ENCODE measurements at places on chromosomes 5 and 9.

DNA sequence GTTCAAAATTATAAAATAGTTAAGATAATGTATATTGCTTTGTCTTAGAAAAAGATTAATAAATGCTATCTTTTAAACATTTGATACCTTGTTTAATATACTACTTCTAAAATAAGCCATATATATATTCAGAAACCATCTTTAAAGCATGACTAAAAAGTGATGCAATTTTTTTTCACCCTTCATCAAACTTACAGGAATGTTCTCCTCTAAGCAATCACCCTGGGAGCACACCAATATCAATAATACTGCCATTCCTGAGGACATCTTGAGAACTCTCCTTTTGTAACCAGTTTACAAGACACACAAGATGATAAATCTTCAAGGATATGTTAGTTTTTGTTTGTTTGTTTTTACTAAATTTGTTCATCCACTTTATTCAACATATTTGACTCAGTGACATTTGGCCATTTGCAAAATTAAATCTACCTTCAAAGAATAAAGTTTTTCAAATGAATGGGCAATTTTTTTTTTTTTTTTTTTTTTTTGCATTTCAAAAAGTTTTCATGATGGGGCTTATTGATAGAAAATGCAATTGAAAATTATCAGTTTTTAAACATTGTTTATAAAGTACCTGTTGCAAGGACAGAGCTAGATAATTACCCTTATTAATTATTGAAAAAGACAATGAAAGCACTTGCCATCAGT, 17.2 kb downstream of the FOXD1 start:
- DNase-seq, result no peak

GRCh38 chr5:103587185-103587748, 24.7 kb upstream of the NUDT12 start:
- peak; percentile 53 for DNase-seq

- DNase-seq, result no peak
These were observed 24.8 kb downstream of the HSPB3 start for GRCh38 chr5:54480296-54480695.

DNA sequence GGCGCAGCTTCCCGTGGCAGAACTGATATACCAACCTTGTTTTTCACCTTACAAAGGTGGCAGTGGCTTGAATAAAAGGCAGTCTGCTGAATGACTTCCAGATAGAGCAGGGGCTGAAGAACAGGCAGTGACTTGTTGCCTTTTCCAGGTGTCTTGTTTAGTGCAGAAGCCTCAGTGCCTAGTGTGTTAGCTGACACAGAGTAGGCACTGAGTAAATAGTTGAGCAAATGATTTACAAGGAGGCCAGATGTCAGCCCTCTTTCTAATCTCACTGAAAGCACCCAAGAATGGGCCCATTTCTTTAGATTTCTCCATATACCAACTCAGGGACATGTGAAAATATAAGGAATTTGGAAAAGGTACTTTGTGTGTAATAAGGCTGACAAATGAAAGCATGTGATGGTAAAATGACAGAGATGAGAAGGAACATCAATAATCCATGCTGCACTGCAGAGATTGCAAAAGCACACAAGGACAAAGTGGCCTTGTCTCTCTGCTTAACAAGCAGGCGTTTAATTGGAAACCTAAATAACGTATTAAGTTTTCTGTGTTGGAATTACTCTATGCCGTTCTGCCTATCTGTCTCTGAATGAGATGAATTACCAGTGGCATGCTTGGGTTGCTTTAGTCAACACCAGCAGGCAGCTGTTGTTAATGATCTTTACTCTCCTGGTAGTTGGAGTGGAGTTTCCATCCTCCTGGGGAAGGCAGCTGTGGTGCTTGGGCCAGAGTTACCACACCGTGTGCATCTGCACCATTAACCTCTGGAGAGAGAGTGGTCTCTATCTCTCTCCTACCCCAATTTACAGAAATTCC, 360.1 kb upstream of the C9orf72 start:
- no peak for DNase-seq

DNA sequence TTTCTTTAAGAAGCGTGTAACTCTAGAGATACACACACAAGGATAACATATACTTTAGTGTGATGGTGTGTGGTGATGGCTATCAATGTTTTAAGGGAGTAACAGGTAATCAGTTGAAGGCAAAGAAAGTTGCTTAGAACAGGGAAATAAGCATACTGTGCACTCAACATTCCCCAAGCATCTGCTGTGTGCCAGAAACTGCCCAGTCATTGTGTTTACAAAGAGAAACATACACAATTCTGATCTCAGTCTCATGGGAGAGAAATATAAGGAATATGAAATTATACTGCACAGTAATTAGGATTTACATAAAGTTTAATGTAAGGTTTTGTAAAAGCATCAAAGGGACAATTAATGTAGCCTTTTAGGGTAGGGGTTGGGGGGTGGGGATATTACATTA, 224.1 kb upstream of the TYRP1 start:
- DNase-seq, result peak; percentile 1

GRCh38 chr9:120413121-120414048, 166.6 kb downstream of the CDK5RAP2 start:
- DNase-seq, result no peak

GRCh38 chr5:90985341-90985740, 397.8 kb downstream of the ARRDC3 start:
- DNase-seq, result no peak

DNA sequence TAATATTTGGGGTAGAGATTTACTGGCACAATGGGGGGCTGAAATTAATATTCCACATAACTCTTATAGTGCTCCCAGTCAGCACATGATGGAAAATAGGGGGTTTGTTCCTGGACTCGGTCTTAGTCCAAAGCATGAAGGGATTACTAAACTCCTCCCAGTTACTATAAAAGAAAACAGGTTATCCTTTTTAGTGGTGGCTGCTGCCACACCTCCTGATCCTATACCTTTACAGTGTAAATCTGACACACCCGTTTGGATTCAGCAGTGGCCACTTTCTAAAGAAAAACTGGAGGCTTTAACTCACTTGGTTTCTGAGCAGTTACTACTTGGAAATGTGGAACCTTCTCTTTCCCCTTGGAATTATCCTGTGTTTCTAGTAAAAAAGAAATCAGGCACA, 572.9 kb upstream of the PTGER4 start:
- DNase-seq, result no peak

DNA sequence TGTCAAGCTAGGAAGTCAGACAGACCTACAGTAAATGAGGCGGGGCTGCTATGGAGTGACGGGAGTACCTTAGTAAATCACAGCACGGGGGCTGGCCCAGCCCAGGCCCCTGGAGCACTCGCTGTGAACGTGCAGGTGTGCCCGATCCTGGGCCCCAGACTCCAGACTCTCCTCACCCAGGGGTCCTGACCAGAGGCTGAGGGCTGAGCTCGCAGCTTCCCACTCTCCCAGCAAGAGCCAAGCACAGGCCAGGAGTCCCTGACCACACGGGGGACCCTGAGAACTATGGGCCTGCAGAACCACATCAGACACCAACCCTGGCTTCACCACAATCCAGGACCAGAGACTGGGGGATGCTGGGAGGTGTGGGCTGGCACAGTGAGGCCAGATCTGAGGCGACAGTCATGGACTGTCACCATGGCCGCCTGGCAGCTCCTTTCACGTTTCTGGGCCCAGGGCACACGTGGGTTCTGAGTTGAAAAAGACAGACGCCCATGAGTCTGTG, 73.4 kb downstream of the ADAMTS2 start:
- no peak for DNase-seq

GRCh38 chr5:137935190-137935589, 45.9 kb downstream of the PKD2L2 start:
- DNase-seq, result no peak

DNA sequence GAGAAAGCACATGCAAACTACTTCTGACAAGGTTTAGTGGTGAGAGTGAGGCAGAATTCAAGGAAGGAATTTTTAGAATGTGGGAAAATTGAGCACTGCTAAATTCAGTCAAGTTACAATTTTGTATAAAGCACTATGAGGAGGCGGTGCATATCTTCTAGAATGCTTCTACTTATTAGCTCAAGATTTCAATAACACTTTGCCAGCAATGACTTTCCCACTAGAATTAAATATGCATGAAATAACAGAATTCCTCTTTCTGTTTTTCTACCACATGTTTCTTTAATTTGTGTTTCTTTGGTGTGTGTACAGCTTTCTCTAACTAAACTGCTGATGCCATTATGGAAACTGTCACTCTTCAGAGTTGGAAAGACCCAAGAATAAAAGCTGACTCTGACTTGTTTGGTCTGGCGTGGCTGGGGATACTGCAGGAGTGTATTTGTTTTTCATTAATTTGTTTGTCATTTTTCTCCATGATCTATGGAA, 163.5 kb downstream of the ARSB start:
- no peak for DNase-seq

DNA sequence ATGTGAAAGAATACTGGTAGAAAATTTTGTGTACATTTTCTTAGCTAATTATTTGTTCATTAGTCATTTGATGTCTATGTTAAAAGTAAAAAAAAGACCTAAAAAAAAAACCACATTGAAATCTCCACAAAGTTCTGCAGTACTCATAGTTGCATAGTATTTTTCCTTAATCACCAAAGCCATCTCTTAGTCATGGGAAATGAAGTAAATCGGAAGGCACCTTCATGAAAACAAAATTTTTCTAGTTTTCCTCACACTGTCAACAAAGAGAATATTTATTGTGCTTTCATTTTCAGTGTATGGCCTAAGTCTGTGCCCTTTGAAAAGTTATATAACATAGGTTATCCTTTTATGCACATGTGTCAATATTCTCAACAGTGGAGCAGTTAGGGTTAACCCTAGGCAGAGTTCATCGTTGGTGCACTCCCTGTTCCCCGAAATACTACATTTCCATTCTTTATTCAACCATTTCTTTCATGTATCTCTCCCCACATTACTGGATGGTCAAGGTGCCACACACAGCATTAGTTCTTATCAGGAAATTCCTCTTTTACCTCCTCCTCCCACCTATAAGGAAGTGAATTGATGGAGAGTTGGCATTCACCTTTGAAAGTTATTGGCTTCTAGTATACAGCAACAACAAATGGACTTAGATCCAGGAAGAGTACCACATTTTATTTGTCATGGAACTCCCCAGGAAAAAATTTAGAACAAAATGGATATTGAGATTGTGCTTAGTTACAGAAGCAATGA, 93.1 kb downstream of the NUDT12 start:
- DNase-seq, result peak; percentile 49

DNA sequence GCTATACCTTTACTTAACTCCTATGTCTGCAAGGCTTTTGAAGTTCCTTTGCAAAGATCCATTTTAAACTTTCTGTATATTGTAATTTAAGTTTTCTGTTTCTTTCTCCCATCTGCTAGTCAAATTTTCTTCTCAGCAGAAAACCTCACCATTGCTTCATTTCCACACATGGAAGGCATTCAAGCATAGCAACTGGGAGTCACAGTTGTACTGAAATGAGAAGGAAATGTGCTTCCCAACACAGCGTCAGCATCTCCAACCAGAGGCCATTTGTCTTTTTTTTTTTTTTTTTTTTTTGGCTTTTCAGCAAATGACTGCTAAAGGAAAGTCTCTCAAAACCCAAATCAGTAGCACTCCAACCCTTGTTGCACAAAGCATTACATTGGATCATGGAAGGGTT, 92.5 kb downstream of the RAB3C start:
- DNase-seq, result no peak

GRCh38 chr5:129141696-129142095, 47.1 kb downstream of the ISOC1 start:
- no peak for DNase-seq

DNA sequence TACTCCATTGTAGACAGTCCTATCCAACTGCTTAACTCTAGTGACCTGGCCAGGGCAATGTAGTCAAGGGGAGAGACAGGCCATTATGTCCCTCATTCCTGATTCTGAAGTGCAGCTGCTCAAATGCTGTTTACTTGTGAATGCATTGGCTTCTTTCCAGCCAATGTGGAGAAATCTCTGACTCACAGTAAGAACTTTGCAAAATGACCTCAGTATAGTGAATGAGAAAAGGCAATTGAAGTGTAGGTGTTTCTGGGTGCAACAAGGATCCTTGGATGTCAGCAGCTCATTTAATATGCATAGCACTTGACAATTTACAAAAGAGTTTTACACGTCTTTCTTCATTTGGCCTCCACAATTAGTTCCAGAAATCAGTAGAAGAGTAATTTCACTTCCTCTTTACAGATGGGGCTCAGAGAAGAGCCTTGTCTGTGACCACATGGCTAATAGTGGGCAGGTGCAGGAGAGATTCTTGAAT, 367.2 kb downstream of the OSTF1 start:
- peak; percentile 4 for DNase-seq

GRCh38 chr5:43769571-43770355, 166.8 kb downstream of the NNT start:
- DNase-seq, result peak; percentile 99

GRCh38 chr5:50320131-50320749, 120.8 kb downstream of the EMB start:
- no peak for DNase-seq

DNA sequence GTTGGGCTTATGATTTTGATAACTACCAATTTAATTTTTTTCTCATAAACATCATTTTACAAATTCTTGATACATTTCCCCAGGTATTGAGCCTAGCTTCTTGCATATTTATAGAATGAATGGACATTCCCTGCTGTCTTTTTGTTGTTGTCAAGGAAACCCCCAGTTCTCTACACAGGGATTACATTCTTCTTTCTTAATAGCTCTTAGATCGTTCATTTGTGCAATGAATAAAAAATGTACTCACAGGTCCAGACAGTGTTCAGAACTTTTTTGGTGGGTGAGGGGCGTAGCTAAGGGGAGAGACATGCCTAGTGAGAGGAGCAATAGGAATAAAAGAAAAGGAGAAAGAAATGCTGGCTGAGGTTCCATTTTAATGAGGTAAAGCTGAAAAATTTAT, 58.6 kb downstream of the VCAN start:
- peak; percentile 32 for DNase-seq

DNA sequence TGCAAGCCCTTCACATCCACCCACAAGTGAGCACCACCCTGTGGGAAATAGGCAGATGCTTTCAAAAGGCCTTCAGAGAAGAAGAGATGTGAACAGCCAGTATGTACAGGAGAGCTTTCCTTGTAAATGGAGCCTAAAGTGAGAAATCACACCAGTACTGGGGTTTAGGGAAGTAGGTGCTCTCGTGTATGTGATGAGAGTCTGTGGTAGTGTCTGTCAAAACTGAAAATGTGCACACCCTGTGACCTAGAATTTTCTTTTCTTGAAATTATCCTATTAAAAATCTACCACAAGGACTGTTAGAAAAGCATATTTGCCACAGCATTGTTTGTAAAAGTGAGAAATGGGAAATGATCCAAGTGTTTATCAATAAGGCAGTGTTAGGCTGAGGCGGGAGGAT, 16.6 kb downstream of the OTULINL start:
- no peak for DNase-seq
